EH (cell line): ENCODE measurements at places on chromosomes 2 and 18.

DNA sequence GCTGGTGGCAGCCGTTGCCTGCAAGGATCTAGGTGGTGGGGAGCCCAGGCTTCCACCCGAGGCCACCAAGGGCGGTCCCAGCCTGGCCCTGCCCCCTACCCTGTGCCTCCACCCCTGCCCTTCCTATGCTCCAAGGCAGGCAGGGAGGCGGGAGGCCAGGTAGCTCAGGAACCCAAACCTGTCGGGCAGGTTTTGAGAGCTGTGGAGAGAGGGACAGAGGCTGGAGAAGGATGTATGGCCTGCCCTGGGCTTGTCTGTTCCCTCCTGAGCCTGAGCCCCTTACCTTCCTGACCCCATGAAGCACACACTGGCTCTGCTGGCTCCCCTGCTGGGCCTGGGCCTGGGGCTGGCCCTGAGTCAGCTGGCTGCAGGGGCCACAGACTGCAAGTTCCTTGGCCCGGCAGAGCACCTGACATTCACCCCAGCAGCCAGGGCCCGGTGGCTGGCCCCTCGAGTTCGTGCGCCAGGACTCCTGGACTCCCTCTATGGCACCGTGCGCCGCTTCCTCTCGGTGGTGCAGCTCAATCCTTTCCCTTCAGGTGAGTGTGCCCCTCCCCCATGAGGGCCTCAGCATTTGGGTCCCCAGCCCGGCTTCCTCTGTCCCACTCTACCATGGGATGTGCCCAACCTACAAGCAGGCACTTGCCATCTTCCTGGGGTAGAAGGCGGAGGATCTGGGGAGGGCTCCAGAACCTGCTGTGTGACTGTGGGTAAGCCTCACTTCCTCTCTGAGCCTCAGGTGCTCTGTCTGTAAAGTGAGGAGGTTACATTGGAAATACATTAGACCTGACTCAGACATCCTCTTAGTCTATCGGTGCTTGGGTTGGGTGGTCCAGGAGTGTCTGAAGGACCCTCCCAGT is at the start of gene PROM2:
Gene PROM2 (plus strand): TSS at position 159 of the 860 bp plus-strand sequence. CDS start 137 bp downstream, at position 296.
- no peak for DNase-seq

DNA sequence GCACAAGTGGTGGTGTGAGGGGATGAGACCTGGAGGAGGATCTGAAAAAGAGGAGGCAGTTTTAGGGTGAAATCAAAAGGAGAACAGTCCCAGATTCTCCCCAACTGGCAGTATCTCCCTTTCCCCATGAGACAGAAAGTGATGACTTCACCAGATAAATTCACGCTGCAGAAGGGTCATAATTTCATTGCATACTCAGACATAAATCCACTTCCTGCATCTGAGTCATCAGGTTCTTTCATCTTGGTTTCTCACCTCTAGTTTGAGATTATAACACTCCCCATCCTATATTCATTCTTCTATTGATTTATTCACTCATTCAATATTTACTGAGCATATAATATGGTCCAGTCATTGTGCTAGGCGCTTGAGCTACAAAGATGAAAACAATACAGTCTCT is 64.7 kb downstream of the CCDC148 start:
- DNase-seq, result peak; percentile 42

- DNase-seq, result peak; percentile 40
These were observed 160.7 kb upstream of the SP5 start for GRCh38 chr2:170554278-170554955.

GRCh38 chr2:213455316-213456008 is 171.2 kb downstream of the SPAG16 start:
- no peak for DNase-seq

DNA sequence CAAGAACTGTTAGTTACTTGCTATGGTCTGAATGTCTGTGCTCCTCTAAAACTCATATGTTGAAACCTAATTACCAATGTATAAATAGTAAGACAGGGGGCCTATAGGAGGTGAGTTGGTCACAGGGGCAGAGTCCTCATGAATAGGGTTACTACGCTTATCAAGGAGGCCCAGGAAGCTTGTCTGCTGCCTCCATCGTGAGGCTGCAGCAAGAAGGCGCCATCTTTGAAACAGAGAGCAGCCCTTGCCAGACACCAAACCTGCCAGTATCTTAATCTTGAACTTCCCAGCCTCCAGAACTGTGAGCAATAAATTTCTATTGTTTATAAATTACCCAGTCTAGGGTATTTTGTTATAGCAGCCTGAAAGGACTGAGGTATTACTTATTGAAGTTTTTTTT is 79.1 kb downstream of the TGIF1 start:
- no peak for DNase-seq

DNA sequence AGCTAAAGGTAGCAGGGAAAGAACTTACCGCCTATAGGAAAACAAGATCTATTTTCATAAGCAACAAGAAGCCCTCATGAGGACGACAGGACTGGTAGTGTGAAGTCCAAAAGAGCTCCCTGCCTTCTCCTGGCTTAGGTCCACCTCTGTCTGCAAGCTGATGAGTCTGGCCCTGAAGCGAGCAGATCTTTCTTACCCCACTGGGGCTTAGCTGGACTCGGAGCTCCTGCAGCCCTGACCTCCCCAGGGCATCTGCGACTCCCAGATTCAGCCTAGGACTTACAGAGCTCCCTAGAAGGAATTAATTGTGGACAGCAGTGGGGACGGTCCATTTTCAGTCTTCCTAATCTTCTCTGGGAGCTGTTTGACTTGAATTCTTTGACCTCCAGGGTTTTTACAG is 53.7 kb downstream of the MCFD2 start:
- DNase-seq, result no peak

- DNase-seq, result peak; percentile 55
These were observed 64.7 kb downstream of the DGKD start for GRCh38 chr2:233418761-233419546.

DNA sequence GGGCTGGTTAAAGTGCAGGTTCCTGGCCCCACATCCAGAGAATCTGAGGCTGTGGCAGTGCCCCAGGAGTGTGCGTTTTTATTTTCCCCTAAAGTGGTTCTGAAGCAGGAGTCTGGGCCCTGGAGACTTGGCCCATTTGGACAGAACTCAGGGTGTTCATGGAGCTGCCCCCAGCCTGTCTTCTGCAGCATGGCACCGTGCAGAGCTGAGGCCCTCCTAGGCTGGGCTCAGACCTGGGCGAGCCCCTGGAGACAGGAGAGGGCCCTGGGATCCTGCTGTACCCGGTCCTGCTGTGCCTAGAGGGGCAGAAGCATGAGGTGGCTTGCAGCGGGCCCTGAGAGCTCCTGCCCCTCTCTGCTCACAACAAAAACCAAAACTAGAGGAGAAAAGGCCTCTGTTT is 58.8 kb upstream of the B3GNT7 start:
- DNase-seq, result no peak

- DNase-seq, result no peak
These were observed 45.0 kb upstream of the ODC1 start for GRCh38 chr2:10493075-10493633.

GRCh38 chr2:23488584-23488983 is 103.6 kb downstream of the KLHL29 start:
- no peak for DNase-seq

- peak; percentile 94 for DNase-seq
These were observed 45.3 kb upstream of the CCBE1 start for GRCh38 chr18:59742325-59743111.

DNA sequence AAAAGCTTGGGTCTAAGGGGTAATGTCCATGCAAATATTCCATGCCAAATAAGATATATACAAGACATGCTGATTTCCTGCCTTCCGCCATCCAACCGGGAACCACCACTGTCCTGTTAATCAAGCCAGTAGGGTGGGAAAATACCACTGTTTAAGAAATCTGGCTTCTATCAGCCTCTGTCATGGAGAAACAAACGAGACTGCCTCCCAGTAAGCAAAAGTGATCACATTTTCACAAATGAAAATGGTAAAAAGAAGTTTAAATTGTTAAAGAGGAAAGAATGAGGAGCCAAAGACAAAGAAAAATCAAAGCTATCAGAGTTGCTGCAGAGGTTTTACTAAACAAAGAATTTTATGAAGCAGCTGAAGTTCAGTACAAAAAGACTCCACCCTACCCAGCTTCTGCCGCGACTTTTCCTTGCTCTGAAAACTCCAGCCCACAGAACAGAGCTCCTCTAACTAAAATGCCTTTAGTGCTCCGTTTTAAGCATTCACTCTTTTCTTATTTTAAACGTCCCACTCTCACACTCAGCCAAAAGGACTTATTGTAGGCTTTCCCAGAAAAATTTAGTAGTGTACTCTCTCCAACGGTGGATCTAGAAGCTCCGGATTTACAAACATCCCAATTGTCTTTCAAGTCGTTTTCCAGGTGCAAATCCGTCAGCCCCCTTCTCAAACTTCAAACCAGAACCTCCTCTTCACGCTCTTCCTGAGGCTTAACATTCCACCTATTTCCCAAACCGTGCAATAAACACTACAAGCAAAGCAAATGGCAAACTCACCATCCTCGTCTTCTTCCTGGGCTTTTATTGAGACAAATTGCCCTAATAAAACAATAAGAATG is 613 bp downstream of the COL5A2 start:
- DNase-seq, result peak; percentile 86

- no peak for DNase-seq
These were observed 10.5 kb upstream of the DCTN1 start for GRCh38 chr2:74390606-74391005.

DNA sequence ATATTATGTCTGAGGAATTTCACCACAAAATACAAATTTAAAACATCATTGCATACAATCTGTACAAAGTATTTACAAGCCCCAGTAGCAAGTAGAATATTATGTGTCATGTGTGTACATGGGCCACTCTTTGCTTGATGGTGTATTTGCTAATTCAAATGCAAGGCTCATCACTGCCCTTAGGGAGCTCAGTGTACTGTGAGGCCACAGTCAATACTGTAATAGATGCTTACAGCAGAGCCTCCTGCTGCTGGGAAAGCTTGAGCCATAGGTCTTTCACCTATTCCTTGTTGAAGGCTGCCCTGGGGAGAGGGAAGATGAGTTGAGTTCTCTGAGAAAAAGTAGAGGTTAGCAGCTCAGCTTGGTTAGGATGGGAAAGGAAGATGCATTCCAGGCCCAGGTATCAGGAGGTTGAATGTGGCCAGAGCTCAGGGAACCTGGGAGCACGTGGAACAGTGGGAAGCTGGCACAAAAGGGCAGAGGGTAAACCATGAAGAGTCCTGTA is 189.6 kb downstream of the LRP1B start:
- DNase-seq, result no peak

- DNase-seq, result no peak
These were observed 98.0 kb downstream of the STK39 start for GRCh38 chr2:168149150-168149974.

DNA sequence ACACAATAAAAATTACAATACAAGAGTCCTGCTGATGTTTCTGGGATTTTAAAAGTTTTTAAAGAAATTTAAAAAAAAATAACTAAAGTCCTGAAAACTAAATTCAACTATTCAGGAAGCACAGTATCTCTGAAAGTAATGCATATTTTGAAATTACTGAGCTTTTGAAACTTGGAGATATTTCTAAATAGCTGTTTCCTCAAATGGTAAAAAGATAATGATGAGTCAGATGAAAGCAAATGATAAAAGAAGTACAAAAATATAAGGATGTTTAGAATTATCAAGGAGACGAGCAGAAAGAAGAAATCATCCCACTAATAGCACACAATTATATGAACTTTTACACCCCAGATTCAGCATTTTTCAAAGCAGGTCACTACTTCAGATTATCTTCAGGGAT is 90.2 kb upstream of the SLC25A52 start:
- DNase-seq, result no peak

- no peak for DNase-seq
These were observed 564.4 kb upstream of the LINC00305 start for GRCh38 chr18:64713284-64713683.

DNA sequence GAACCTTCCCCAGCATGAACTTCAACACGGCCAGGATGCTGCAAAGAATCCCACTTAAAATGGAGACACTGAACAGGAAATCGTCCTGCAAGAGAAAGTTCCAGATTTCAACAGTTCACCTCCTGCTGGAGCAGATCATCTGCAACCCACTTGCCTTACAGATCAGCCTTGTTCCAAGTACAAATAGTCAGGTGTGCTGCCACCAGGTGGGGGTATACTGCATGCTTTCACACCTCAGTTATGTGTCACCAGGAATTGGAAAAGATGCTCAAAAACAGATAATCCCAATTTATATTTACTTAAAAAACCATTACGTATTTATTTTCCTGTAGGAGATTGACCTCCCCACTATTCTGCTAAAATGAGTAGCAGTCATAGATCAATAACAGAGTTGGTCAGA is 212.3 kb downstream of the MGAT5 start:
- no peak for DNase-seq

GRCh38 chr2:42696987-42697386 is 66.9 kb downstream of the OXER1 start:
- DNase-seq, result no peak

DNA sequence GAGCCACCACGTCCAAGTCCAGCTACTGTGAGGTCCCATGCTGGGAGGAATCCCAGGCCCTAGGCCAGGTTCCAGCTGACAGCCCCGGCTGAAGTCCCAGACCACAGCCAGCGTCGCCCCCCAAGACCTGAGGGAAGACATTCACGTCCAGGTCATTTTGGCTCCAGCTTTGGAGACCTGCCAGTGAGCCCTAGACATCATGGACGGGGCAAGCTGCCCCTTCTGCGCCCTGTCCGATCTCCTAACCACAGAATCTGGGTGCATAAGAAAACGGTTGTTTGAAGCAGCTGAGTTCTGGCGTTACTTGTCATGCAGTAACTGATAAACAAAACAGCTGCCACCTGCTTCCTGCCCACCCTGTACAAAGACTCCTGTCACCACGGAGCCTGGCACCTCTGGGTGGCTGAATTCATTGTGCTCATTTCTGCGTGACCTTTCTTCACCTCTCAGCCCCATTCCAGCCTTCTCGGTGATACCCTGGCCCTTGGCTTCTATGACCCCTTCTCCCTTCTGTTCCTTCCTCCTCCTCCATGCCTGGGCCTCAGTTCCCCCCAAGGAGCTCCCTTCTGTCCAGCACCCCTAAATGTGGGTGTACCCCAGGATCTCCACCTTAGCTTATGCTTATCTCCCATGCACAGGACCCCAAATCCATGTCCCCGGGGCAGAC is 72.6 kb upstream of the SMAD7 start:
- no peak for DNase-seq

DNA sequence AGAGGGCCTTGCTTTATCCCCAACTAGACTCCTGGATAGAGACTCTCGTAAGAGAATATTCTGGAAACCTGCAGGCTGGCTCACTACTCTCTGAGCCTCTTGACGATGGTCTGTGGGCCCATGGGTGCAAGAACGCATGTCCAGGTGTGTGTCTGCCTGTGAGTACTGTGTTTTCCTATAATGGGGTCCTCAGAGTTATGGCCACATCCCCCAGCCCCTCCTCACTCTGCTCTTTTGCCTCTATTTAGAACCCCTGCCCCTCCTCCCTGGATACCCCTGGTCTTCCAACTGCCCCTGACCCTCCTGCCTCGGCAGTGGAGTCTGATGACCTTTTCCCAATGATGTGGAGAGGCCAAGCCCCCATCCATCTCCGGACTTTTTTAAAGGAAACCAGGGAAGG is 148.1 kb downstream of the ZFP36L2 start:
- DNase-seq, result no peak

- no peak for DNase-seq
These were observed 464.5 kb upstream of the SETBP1 start for GRCh38 chr18:44216169-44216568.

DNA sequence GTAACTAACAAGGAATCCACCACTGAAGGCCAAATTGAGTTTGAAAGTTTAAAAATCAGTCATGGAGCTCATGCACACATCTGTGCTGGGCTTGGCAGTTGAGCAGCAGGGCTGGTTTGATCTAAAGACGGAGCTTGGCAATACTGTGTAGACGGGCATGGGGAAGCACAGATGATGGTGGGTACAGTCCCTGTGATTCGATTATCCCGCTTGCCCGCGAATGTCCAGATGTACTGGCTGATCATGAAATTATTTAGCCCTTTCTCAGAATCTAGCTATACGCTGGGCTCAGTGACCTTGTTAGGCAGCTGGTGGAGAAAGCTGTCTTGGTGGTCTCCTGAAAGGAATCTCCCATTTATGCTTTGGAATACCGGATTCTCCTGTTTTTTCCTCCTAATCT is 74.8 kb upstream of the SOX11 start:
- DNase-seq, result no peak
